Naive B cell (primary cell): ENCODE measurements at places on chromosomes 3 and 15.

- DNase-seq, result no peak
These were observed 195.1 kb upstream of the ICE2 start for GRCh38 chr15:60673918-60674558.

- DNase-seq, result no peak
These were observed 92.7 kb upstream of the RARB start for GRCh38 chr3:25335356-25335755.

DNA sequence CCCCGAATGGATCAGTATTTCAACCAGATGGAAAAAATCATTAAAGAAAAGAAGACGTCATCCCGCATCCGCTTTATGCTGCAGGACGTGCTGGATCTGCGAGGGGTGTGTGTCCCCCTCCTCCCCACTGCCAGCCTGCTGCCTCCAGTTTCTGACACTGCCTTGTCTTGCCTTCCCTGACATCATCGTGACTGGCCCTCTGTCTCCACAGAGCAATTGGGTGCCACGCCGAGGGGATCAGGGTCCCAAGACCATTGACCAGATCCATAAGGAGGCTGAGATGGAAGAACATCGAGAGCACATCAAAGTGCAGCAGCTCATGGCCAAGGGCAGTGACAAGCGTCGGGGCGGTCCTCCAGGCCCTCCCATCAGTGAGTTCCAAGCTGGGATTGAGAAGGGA, 10.9 kb downstream of the EIF4G1 start:
- no peak for DNase-seq

DNA sequence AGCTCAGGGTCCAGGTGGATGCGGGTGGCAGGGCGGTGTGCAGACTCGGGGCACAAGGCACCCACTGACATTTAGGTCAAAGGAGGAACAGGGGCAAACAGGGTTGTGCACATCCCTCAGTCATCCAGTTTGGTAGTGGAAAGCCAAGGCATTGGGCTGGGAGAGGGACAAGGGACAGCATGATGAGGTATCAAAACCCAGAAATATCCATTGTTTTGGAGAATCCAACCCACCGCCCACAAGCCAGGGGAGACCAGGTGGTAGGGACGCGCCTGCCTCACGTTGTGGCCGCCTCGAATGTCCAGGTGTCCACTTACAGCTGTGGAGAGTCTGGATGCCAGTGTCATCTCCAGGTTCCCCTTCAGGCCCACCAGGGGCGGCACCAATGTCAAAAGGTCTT, 33.3 kb downstream of the SLC41A3 start:
- DNase-seq, result no peak

DNA sequence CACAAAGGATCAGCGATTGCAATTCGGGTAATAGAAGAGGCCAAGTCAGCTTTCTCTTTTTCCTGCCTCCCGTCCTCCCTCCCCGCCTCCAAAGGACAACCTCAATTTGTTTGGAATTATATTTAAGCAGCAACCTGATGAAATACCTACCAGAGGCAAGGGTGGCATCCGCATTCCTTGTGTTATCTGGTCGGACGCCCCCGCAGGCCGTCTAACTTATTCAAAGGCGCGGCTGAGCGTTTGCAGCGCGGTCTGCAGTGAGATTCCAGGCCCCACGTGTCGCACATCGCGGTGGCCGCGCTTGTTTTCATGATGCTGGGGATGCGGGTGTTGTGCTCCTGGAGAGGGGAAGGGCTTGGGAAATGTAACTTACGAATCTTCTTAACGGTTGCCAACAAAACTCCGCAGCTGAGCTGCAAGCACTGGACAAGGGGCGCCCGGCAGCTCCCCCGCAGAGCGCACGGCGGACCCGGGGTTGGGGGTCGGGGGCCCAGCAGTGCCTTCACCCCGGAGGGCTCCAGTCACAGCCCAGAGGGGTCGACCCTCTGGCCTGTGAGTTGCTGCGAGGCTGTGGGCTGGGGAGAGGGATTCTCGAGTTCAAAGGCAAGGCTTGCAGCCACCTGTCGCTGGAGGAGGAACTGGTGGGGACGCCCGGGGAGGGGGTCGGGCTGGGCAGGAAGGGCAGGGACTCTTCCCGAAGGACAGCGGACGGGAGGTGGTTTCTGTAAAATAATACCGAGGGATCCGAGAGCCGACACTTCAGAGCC, 20.5 kb upstream of the RGMA start:
- no peak for DNase-seq

- DNase-seq, result no peak
These were observed 805.3 kb upstream of the LMCD1 start for GRCh38 chr3:7696320-7696719.

DNA sequence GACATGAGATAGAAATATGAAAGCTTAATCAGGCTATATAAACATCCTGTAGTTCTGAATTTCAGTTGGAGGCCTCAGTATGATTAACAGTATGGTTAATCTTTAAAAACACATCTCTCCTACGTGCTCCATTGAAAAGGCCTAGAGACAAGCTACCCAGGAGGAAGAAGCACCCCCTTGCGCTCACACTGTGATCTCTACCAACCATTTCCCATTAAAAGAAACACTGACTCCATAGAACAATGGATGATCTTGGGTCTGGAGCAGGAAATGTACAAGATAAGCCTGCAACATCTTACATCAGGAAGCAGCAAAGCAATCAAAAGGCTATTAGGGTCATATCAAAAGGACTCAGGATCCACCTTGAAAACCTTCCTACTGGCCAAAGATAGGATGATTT, 3.4 kb upstream of the EOGT start:
- DNase-seq, result no peak

DNA sequence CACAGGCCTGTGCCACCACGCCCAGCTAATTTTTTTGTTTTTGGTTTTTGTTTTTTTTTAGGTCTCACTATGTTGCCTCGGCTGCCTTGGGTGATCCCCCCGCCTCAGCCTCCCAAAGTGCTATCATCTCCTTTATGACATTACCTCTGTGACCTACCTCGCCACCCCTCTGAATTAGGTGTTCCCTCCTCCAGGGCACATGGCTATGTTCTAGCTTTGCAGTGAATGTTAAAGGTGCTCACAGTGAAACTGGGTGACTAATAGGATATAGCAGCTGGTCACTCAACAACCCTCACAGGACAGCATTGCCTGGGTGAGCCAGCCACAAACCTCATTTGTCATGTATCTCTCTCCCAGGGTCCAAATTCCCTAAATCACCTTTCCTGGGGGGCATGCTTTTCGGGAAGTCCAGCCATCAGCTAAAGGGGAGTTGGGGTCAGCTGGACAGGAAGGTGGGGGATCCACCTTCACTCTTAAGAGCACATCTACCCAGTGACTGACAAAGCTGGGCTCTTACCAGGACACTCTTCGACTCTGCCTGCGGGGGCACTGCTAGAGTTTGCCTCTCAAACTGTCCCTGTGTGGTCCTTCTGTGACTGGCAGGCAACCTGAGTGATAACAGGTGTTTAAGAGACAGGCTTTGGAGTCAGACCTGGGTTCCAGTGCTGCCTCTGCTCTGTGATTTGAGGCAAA, 1.6 kb upstream of the TTLL3 start:
- DNase-seq, result peak; percentile 42
